Activated CD4-positive, alpha-beta T cell treated with anti-CD3 and anti-CD28 coated beads, Interleukin-2, amount 50 U/mL, for 48 hours (primary cell): ENCODE measurements at places on chromosomes 6 and 20.

DNA sequence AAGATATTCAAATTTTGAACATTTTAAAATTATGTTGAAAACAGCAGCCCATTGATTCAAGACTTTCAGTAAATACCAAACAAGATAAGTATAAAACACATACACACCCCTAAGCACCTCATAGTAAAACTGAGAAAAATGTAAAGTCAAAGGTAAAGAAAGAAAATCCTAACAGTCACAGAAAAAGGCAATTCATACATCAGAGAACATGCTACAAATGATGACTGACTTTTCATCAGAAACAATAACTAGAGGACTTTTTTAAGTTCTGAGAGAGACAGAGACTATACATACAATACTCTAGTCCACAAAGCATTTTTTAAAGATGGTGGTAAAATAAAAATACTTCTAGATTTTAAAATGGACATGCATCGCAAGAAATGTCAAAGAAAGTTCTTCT, 111.0 kb downstream of the PFDN4 start:
- DNase-seq, result no peak

DNA sequence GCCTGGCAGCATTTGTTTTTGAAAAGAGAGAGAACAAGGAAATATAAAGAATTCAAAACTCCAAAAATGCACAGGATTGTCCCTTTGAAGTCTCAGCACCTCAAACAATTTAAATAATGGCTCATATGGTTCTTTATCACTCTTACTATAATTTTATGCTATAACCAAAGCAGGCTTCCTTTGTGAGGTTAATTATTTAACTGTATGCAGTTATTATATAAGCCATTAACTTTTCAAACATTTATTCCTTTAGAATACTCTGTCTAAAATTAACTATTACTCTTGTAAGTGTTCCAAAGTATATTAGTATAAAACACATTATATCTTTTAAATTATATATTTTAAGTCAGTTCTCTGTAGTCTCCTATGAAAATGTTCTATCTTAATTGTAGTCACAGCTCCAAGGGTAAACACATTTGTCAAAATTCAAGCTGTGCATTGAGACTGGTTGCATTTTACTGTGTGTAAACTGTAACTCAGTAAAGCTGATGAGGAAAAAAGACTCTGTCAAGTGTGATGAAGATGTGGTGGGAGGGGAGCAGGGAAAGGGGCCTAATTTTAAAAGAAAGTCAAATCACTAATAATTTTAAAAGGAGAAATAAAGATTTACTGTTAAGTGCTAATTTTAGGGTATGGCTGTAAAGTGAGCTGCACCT, 20.0 kb upstream of the PLAGL1 start:
- DNase-seq, result no peak

DNA sequence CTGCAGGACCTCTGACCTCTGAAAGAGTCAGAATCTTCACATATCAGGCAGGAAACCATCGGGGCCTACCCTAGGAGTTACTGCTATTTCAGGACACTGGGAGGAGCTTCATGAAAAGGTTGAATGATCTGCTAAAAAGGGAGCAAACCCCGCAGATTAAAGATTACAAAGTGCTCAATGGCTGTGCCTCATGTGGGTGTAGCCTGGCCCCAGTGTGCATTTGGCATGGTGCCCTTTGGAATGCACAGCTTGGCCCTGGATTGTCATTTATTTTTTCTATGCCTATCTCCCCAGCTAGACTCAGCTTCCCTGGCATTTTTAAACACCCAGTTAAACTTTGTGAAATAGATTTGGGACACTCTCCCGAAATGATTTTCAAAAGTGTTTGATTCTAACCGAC, 368.5 kb upstream of the SPTLC3 start:
- DNase-seq, result no peak

DNA sequence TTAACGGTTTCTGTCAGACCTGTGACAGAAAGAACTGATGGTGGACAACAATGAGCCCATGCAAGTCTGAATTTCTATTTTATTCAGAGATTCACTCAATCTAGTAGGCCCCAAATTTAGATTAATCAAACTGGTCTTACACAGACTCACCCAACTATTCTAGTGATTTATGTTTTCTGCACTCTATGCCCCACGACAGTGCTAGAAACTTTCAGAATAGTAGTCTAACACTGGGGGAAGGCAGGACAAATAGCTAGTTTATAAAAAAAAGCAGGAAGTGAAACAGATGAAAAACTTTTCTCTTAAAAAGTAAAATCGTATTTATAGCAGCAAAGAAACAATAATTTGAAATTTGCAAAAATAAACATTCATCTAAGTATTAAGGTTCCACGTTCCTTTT, 5.0 kb downstream of the TCP11 start:
- DNase-seq, result no peak

DNA sequence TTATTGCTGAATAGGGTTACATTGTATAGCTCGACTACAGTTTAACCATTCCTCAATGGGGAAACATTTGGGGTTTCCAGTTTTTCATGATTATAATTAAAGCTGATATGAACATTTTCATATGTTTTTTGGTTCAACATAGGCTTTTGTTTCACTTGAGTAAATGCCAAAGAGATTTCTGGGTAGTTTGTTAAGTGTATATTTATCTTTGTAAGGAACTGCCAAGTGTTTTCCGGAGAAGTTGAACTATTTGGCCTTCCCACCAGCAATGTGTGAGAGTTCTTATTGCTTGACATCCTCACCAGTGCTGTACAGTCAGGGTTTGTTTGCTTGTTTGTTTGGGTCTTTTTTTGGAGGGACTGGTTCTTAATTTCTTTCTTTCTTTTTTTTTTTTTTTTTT, 83.7 kb upstream of the RALY start:
- no peak for DNase-seq

DNA sequence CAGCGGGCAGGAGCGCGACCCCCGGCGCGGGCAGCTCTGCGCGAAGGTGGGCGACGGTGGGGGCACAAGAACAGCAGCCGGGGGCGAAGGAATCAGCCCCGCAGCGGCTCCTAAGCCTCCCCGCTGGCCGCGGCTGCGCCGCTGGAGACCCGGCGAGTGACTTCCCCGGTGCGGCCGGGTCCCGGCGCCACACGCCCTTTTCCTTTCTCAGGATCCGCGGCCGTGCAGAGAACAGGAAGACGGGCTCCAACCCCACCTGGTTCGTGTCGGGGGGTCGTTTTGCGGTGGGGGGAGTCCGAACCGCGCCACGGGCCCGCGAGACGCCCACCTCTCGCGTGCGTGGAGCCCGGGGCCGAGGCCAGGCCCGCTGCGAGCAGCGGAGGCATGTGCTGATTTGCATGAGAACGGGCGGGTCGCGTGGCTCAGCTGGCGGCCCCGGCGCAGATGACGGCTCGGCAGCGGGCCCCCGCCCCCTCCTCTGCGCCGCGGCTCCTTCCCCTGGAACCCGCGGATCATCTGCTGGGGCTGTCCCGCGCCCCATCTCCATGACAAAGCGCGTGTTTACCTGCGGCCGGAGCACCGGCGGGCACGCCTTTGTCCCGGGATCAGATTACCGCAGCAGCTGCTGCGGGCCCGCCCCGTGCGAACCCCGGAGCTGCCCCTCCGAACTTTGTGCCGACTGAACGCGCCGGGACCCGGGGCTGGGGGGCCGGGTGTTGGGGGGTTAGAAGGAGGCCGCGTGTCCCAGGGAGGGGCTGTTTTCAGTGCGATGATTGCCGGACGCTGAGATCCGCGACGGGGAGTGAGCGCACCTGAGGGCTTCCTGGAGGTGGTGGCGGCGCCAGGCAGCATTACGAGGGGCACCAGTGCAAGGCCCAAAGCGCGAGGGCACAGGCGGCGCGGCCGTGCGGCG, 4.9 kb upstream of the DLL1 start:
- DNase-seq, result peak; percentile 56

- DNase-seq, result no peak
Measured at GRCh38 chr6:153056308-153056707, 53.8 kb upstream of the MTRF1L start.

- DNase-seq, result no peak
Measured at GRCh38 chr6:35723587-35723986, 13.2 kb upstream of the ARMC12 start.

GRCh38 chr6:79208816-79209215, 25.7 kb downstream of the HMGN3 start:
- no peak for DNase-seq

DNA sequence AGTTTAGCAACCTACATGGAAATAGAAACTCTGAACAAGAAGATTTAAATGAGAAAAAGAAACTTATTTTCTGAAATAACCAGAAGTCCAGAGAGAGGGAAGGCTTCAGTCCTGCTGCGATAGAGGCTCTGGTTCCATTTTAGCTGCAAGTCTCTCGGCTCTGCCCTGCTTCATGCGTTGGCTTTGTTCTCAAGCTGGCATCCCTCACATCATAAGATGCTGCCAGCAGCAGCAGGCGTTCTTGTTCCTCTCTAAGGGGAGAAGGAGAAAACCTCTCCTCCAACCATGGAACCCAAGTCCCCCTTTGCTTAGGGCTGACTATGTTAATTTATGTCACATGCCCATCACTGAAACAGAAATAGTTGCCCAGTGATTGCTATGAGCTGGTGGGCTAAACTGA, 46.4 kb upstream of the PMEPA1 start:
- DNase-seq, result no peak

DNA sequence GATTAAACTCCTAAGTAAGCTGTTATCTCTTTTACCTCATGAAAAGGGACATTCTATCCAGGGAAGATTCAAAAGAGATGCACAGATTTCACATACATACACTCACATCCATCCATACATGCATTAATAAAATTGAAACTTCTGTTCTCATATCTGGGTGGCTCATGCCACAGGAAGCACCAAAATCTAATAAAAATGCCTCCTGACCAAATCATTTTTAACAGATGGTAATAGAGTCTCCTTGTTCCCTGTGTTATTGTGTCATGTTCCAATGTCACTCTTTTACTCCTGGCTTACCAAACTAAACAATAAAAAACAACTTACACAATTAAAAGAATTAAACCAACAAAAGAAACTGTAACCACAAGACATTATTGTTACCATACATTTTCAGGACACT, 742.1 kb upstream of the MANEA start:
- no peak for DNase-seq

DNA sequence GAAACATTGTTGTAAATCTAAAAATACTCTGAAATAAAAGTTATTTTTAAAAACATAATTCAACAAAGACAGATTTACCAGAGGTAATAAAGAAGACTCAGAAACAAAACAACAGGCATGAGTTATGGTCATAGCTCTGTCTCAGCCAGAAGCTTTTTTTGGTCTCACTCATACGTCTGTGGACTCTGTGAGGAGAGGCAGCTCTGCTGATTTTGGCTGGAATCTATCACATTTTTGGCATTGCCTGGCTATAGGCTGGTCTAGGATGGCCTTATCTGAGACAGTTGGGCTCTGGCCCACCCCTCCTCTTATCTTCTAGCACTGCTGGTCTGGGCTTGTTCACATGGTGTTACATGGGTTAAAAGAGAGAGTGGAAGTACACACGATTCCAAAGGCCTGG, 514.0 kb upstream of the BTBD3 start:
- no peak for DNase-seq

DNA sequence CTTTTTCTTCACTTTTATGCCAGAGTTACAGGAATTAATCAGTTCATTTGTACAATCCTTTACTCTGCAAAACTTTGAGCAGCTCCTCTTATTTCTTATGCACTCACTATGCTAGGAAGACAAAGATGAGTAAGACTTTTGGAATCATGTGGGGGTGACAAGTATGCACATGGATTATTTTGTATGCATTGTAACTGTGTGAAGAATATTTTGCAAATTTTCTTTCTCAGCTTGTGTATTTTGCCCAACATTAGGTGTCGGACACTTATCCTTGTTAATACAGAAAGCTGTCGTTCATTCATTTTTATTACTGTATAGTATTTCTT, 88.6 kb downstream of the PPP1R14C start:
- no peak for DNase-seq

DNA sequence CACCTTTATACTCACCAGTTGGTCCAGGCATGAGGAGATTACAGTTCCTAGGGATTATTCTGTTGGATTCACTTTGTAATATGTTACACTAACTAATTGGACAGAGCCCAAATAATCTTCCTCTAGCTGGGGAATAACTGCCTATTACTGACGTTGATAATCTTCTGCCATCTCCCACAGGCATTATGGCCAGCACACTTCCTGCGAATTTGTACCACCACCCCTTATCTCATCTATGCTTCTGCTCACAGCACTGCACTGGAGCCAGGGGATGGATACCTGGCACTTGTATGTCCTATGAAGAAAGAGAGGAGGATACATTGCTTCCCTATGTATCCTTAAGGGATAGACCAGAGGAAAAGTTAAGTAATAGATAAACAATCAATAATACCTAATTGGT, 494.8 kb upstream of the MAN1A1 start:
- no peak for DNase-seq

- no peak for DNase-seq
Measured at GRCh38 chr6:82270881-82271635, 23.5 kb upstream of the IBTK start.

- DNase-seq, result no peak
Measured at GRCh38 chr6:140253096-140253495, 878.6 kb upstream of the CITED2 start.

GRCh38 chr20:9838035-9838377, 870 bp downstream of the PAK5 start:
- DNase-seq, result no peak

- DNase-seq, result peak; percentile 11
Measured at GRCh38 chr6:38715016-38715689, at the start of gene DNAH8. Gene DNAH8 (plus strand): TSS chr6:38715311. CDS start chr6:38722810, 7,499 bp downstream.
